Activated naive CD4-positive, alpha-beta T cell treated with anti-CD3 and anti-CD28 coated beads, Interleukin-2, amount 50 U/mL, for 16 hours (primary cell): ENCODE measurements at places on chromosomes 2 and 18.

DNA sequence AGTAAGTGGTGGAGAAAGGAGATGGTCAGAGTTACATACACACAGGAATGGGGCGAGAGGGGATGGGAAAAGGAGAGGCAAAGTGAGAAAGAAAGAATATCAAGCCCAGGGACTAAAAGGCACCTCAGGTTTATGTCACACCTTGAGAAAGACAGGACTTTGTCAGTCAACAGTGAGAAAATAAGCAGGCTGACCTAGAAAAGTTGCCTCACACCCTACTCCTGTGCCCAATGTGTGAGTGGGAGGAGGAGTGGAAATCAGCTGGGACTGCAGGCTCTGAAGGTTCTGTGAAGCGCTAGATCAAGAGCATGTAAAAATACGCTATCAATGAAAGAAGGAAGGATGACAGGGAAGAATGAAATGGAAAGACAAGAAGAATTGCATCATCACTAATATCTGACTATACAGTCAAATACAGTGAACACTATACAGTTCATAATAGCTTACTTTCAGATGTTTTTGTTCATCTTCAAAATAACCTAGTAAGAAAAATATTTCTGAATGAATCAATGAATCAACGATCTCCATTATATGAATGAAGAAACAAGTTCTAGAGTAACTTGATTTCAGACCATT is 10.7 kb downstream of the VPS54 start:
- no peak for DNase-seq

DNA sequence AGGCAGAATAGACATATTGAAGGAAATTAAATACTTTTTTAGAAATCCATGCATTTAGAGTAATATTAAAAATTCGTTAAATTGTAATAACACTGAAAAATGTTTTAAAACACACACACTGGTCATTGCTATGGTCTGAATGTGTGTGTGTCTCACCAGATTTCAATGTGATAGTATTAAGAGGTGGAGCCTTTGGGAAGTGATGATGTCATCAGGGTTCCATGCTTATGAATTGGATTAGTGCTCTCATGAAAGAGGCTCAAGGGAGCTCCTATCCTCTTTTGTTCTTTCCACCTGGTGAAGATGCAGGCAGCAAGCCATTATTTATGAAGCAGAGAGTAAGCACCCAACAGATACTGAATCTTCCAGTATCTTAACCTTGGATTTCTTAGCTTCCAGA is 441.8 kb downstream of the CDH2 start:
- no peak for DNase-seq

DNA sequence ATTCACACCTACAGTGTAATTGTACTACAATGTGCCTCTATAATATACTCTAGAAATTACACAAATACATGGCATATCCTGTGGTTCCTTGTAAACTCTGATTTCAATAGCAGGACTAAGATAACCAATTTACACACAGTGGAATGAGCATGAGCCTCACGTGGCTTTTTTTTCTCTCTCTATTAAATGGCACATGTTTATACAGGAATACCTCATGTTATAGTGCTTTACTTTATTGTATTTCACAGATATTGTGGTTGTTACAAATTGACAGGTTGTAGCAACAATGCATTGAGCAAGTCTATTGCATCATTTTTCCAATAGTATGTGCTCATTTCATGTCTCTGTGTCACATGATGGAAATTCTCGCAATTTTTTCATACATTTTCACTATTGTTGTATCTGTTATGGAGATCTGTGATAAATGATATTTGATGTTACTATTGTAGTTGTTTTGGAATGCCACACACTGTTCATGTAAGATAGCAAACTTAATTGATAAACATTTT is 260.0 kb downstream of the FSIP2 start:
- DNase-seq: no peak

GRCh38 chr2:189543367-189543766 is 37.2 kb downstream of the SLC40A1 start:
- DNase-seq: no peak

GRCh38 chr2:215447056-215447455 is 11.2 kb upstream of the FN1 start:
- no peak for DNase-seq

- no peak for DNase-seq
Measured at GRCh38 chr2:379778-380177, 91.9 kb upstream of the ALKAL2 start.

- no peak for DNase-seq
Measured at GRCh38 chr2:228866781-228867180, 404.3 kb downstream of the PID1 start.

DNA sequence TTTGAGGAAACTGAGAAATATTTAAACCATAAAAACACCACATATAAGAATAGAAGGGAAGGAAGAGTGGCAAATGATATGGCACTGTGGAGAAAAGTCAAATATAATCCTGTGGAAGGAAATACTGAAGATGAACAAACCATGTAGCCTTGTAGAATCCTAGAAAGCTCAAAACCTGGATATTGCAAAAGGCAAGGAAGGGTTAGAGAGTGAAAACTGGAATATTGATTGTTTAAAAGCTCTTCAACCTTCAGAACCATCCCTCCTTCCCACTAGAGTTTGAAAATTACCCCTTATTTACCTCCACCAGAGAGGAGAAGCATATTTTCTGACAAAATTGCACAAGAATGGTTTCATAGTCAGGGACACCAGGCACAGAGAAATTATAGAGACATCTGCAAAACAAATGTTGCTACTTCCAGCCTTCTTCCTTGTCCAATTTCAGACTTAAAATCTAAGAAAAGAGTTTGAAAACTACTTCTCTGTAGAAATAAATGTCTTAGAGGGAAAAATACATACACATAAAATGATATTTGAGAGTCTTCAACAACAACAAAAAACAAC is 48.0 kb downstream of the ANTXR1 start:
- no peak for DNase-seq

DNA sequence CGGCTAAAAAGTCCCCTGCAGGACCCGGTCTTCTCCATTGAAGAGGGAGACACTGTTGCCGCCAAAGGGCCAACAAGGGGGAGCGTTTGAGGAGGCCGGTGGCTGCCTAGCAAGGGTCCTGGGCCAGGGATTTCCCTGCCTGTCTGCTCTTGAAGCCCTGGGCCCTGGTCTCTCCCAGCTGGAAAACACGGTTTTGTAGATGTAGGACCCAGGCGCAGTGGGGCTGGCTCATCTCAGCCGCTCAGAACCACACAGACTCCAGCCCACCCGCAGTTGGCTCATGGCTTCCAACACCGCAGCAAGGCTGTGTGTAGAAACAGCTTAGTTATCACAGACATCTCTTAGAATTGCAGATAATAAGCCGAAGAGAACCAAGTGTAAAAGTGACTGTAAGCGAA is 57.1 kb upstream of the TWIST2 start:
- DNase-seq: no peak

- DNase-seq: no peak
Measured at GRCh38 chr2:225937625-225938187, 538.2 kb downstream of the NYAP2 start.
